ENCODE measurements at places on chromosomes 2 and 18. TPM values are rescaled to one million over a fixed set of nuclear protein-coding genes. Genes with fewer than 3 reads are reported as not detected.

DNA sequence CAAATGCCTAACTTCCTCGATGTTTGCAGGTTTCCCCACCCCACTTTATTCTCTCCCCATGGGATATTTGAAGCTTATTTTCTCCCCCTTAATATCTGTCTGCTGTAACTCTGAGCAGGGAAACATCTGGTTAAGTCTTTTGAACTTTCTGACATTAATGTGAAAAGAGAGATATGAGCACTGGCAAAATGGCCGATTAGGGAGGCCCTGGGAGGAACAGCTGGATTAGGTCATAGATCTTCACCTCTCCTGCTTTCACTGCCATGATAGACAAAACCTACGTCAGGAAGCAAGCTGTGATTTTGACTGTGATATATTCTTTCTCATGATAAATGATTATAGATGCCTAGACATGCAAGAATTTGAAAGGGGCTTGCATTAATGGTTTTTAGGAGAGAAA, 43.6 kb downstream of the LYPD6B start:
- no peak for DNase-seq

- DNase-seq = no peak
Measured at GRCh38 chr2:118678985-118679384, 168.5 kb downstream of the EN1 start.

DNA sequence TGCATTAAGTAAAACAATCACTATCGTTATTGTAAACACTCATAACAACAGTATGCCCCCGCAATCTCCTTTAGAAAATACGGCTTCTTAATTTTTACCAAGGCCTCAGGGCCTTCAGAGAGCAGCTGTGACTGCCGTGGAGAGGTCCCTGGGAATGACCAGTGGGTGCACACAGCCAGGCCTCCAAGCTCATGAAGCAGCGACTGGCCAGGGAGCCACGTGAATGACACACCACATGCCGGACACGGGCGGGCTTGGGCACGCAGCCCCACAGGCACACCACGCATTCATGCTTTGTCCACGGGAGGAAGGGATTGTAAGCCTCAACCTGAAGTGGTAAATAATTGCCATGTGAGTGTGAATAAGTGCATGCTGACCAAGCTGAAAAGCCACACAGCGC, 121.0 kb downstream of the EIPR1 start:
- DNase-seq = no peak

DNA sequence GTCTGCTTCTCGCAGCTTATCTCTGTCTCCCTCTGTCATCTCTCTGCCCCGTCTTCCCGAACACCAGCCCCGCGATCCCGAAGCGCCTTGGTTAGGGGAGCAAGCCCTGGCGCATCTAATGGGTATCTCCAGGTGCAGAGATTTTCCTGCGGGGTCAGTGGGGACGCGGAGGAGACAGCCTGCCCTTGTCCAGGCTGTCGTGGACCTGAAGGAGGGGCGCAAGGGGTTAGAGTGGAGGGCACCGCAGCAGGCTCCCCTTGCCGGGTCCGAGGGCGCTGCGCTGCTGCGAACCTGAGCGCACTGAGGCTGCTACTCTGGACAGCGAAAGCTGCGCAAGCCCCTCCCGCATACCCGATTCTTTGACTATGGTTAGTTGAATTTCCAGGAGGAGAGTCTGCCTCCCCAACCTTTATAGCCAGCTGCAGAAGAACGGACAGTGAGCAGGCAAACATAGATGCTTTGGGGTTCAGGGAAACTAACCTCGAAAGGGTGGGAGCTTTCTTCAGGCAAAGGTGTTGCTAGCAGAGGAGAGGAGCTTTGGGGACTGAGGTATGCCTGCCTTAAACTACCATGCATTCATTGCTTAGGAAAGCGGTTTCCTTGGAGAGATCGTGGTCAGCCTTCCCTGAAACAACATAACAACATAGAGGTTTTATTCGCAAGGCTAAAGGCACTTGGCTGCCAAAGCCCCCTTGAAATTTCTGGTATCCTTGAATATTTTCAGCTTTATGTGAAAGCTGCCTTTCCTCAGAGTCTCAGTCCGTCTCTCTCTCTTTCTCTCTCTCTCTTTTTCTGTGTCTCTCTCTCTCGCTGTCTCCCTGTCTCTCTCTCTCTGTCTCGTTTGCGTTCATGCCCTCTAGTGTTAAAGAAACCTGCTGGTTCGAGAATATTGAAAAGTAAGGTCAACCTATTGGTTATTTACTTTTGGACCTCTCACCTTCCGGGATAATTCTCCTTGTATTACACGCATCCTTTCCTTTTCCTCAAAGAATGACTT, 1.6 kb downstream of the GALNT13 start:
- no peak for DNase-seq

- DNase-seq = no peak
Measured at GRCh38 chr2:16105669-16106281, 165.4 kb downstream of the MYCN start.

- no peak for DNase-seq
Measured at GRCh38 chr18:56825321-56825720, 174.2 kb downstream of the WDR7 start.

DNA sequence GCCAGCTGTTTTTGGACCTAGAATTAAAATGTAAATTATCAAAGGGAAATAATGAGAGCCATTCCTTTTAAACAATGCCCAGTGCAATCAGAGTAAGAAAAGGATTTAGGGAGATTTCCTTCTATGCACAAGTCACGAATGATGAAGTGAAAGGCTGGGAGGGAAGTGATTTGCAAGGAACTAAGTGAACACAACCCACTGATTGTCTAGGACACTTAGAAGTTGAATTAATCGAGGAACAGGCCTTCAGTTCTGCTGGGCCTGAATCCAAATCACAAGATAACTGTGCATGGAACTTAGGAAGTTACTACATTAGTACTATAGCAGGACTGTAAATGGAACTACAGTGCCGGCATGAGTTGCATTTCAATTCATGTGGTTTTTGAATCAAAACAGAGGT, 17.7 kb downstream of the MAP2 start:
- DNase-seq = peak; percentile 12

GRCh38 chr18:11020877-11021414, 128.4 kb downstream of the PIEZO2 start:
- no peak for DNase-seq

GRCh38 chr18:47247416-47248114, 3.9 kb downstream of the SKOR2 start:
- no peak for DNase-seq

DNA sequence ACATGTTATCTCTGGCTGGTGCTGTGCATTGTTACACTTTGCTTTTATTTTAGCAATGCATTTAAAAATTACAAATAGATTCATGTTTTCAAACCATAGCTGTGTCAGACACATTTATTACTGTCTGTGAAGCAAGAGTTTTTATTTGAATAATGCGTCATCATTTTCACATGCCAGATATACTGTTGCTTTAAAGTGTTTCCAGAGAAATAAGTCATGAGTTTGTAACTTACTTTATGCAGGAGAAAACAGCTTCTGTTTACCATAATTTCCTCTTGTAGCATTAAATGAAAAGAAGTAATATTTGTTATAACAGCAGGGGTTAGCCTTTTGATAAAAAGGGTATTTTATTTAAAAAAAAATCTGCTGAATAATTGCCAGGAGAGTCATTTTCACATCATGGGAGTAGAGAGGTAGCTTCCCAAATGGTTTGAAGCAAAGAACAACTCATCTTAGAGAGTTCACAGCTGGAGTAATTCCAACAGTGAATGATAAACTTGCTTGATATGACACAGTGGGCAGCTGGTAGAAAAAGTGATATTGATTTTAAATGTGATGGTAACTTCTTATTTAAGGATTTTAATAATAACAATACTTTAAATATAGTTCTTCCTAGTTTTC, 1274.5 kb upstream of the CRIM1 start:
- no peak for DNase-seq

DNA sequence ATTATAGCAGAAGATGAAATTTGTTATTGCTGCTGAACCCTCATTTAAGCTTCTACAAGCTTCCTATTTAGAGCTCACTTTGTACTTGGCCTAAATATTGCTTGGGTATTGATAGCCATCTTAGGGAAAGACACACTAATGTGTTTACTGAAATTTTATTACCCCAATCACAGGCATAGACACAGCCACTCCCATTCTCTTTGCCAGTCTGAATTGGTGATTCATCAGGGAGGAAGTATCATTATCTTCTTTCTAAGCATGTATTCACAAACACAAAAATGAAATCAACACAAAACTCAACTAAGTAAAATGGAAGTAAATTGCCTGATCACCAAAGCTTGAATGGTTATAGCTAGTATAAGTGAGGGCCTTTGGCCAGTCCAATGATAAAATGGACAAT, 666.3 kb downstream of the TSN start:
- DNase-seq = no peak

- peak; percentile 58 for DNase-seq
Measured at GRCh38 chr2:45651415-45652089, at the start of gene PRKCE. PRKCE (plus strand) TSS chr2:45651675.

- no peak for DNase-seq
Measured at GRCh38 chr2:191086706-191087105, 64.1 kb downstream of the STAT4 start.

DNA sequence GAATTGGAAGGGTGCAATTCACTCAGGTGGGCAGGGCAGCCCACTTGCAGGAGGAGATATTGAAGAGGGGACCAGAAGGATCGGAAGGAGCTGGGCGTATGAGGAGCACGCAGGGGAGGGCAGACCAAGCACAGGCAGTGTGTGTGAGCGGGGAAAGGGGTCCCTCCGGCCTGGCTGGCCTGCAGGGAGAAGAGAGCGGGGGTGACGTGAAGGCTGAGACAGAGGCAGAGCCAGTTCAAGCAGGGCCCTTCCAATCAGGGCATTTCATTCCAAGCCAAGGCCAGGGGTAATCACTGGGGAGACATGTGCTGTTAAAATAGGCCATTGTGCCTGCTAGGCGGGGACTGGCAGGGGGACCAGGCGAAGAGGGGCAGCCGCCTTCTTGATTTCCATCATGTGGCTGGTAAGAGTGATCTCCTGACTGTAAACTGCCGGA, 62.2 kb downstream of the ACKR3 start:
- DNase-seq = no peak

GRCh38 chr18:9392726-9393125, 58.2 kb downstream of the TWSG1 start:
- DNase-seq = peak; percentile 10

DNA sequence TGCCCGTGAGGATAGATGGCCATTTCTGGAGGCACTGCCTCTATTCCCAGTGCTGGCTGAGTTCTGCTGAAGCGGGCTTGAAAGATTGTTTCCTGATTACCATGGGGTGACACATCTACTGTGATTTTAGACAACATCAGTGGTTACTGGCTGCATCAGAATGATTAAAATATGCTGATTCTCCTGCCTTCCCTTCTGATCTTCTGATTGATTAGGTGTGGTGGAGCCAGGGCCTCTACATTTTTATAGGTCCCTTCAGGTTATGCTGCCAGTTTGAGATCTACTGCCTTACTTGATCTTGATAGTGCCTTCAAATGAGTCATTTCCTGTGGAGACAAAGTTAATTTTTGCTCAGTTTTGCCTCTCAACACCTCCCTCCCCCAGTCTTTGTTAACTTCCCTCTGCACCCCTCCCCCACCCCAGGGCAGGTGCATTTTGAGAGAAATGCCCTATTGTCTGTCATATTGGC, 31.6 kb upstream of the SNORC start:
- DNase-seq = peak; percentile 75

DNA sequence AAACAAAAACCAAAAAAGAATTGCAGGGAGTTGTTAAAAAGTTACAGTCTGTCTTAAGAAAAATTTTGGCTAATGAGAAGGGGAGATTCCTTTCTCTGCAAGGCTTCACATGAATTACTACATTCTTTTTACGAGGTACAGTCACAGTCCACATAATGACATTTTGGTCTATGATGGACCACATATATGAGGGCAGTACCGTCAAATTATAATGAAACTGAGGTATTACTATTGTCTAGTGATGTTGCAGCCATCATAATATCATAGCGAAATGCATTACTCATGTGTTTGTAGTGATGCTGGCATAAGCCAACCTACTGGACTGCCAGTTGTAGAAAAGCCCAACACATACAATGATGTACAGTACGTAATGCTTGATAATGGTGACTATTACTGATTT, 12.5 kb downstream of the SERPINB7 start:
- no peak for DNase-seq

- no peak for DNase-seq
Measured at GRCh38 chr2:103484906-103485305, 723.1 kb downstream of the TMEM182 start.

- DNase-seq = no peak
Measured at GRCh38 chr2:38254796-38255195, 122.3 kb downstream of the ATL2 start.

DNA sequence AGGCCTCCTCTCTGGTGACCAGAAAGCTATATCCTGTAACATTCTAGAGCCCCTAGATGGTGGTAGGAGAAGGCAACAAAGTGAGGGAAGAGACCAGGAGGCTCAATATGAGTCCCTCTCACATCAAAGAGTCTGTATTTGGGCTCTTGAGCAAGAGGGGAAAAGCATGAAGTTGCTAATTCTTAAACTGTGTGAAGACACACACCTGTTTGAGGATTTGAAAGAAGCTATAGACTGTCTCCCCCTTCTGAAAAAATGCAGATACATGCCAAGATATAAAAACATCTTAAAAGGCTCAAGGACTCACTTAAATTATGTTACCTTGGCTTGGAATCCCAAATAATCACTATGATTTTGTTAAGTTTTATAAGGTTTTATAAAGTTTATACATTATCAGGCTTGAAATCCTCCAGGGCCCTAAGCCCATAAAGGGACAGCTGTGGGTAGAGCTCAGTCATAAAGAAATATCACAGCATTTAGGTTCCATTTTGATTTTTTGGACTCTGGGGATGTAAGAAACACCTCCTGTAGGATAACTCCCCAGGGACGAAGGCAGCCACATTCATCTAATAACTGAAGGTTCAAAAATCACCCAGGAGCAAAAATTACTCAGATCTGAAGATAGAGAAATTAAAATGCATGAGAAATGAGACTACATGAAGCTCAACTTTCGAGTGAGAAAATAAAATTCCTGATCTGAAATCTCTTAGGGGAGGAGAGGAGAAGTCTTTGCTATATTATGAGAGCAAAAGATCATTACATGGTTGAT, 136.1 kb upstream of the LGALSL start:
- no peak for DNase-seq

KIF3C gene
- 23.3 TPM for total RNA-seq

CRYGD gene
- total RNA-seq = not detected

TEKT4 gene
- total RNA-seq = not detected

SOCS6 gene
- total RNA-seq = 42.3 TPM

CXCR1 gene
- total RNA-seq = not detected

CBLN2 gene
- not detected for total RNA-seq

POTEE gene
- total RNA-seq = 0.47 TPM

SRD5A2 gene
- not detected for total RNA-seq

SERPINB10 gene
- total RNA-seq = not detected

DOCK10 gene
- total RNA-seq = 4.1 TPM
